ENCODE measurements at places on chromosomes 3 and 15.

DNA sequence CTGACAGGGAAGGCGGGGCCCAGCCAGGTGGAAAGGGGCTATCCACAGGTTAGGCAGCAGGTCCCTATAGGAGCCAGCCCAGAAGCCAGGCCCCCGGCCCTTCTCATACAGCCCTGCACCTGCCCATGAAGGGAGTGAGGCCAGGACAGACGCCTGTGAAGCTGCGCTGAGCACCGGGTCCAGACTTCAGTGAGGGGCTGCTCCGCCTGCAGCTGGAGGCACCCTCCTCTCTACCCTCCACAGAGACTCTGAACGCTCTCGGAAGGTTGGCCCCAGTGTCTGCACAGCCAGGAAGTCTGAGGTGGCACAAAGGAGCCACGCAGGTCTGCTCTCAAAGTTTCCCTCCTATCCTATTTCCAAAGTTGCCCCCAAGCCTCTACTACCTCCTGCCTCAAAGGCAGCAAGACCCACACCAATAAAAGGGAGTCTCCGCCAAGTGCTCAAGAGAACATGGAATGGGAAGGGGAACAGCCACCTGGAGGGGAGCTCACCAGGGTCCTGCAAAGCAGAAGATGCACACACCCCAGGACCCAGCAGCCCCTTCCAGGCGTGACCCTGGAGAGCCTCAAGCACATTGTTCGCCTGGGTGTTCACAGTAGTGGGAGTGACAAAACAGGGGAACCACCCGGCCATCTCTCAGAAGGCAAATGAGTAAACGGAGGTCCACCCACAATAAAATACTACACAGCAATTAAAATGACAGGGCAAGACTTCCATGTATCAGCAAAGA is 19.5 kb downstream of the XXYLT1 start:
- no peaks in the 10 kb centered on the region for H3K27me3 ChIP-seq
- peaks cover 4% of the 10 kb centered on the region for H3K4me1 ChIP-seq
- DNase-seq, result no peak

DNA sequence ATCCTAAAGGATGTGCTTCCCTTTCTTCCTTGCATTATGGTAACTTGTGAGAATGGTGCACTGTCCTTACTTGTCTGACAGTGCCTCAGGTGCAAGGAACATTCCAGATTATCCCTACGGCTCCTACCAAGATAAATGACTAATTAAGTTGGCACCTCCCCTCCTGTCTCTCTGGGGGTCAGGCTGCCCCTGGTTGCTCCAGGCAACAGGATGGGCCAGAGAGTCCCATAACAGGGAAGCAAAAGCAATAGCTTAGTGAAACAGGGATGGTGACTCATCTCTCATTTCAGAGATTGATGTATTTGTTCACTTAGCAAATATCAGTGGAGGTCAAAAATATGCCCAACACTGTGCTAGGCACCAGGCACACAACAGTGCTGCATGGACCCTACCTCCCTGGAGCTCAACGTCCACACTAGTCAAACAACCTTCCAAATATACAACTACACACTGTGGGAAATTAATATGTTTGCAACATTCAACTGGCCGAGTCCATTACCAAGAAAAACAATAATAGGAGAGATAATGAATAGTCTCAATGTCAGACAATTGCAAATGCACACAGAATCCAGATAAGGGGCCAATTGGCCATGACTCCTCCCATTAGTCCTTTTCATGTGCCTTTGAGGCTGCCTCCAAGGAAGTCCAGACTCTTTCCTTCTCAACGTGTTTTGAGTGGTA is 249.0 kb downstream of the TLE3 start:
- no peaks in the 10 kb centered on the region for H3K4me1 ChIP-seq
- no peak overlapping the region for H3K27ac ChIP-seq
- no peaks in the 10 kb centered on the region for H3K27me3 ChIP-seq
- H3K4me3 ChIP-seq, result no peak overlapping the region
- H3K36me3 ChIP-seq, result no peaks in the 10 kb centered on the region
- no peak for DNase-seq

DNA sequence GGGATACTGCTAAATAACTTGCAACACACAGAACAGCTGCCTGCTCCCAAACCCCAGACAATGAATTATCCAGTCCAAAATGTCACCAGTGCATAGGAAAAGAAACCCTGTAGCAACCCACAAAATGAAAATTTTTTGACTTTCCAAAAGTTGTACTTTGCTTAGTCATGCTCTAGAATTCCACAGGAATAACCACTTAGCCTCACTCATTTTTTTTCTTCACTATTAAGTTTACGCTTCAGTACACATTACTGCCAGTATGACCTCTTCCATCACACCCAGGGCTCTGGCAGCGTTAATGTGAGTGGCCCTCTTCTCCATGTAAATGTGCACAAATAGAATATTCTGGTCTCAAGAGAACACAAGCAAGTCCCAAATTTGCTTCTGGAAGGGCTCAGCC is 259.8 kb downstream of the MAGI1 start:
- H3K4me3 ChIP-seq, result no peak overlapping the region
- H3K4me1 ChIP-seq, result peaks cover 12% of the 10 kb centered on the region
- DNase-seq, result no peak
- H3K27ac ChIP-seq, result peak overlapping the region; percentile 13
- H3K36me3 ChIP-seq, result no peaks in the 10 kb centered on the region

GRCh38 chr3:43994657-43995546 is 246.8 kb upstream of the TOPAZ1 start:
- no peaks in the 10 kb centered on the region for H3K36me3 ChIP-seq
- H3K27me3 ChIP-seq, result peaks cover 24% of the 10 kb centered on the region
- peak overlapping the region; percentile 62 for H3K4me3 ChIP-seq
- H3K4me1 ChIP-seq, result peaks cover 15% of the 10 kb centered on the region

GRCh38 chr3:124419303-124419702 is 310.9 kb upstream of the UMPS start:
- peak overlapping the region; percentile 48 for H3K27ac ChIP-seq
- no peaks in the 10 kb centered on the region for H3K4me1 ChIP-seq
- H3K36me3 ChIP-seq, result peaks cover 91% of the 10 kb centered on the region
- DNase-seq, result no peak
- no peaks in the 10 kb centered on the region for H3K27me3 ChIP-seq
- H3K4me3 ChIP-seq, result no peak overlapping the region

- H3K4me1 ChIP-seq, result peaks cover 14% of the 10 kb centered on the region
- peak overlapping the region; percentile 47 for H3K27ac ChIP-seq
- no peaks in the 10 kb centered on the region for H3K27me3 ChIP-seq
Observed at GRCh38 chr3:45547764-45548680, 46.5 kb upstream of the LIMD1 start.

DNA sequence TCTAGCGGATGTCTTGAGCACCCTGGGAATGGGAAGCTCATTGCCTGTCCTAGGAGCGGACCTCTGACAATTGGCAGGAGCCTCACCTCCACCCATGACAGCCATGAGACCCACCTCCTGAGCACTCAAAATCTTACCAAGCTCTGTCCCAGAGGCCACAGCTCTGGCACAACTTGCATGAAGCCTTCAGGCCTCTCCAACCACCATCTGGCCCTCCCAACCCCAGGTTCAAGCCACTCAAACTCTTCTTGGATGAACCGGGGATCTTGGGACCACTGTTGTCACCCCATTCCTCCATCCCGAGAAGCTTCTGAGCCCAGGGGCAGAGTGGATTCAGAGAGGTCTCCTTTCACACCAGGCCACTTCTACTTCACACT is 1.5 kb downstream of the VIPR1 start:
- H3K4me1 ChIP-seq, result peaks cover 5% of the 10 kb centered on the region
- H3K27me3 ChIP-seq, result no peaks in the 10 kb centered on the region
- H3K4me3 ChIP-seq, result no peak overlapping the region
- no peaks in the 10 kb centered on the region for H3K36me3 ChIP-seq

- no peak for DNase-seq
- peaks cover 52% of the 10 kb centered on the region for H3K4me1 ChIP-seq
- H3K4me3 ChIP-seq, result no peak overlapping the region
- H3K36me3 ChIP-seq, result no peaks in the 10 kb centered on the region
Observed at GRCh38 chr15:25793354-25794050, 69.6 kb downstream of the ATP10A start.

GRCh38 chr3:136694321-136694720 is 57.9 kb downstream of the STAG1 start:
- H3K4me1 ChIP-seq, result peaks cover 7% of the 10 kb centered on the region
- no peak for DNase-seq
- H3K36me3 ChIP-seq, result no peaks in the 10 kb centered on the region
- no peak overlapping the region for H3K4me3 ChIP-seq

GRCh38 chr3:192011137-192011536 is 550.2 kb downstream of the PYDC2 start:
- H3K4me1 ChIP-seq, result no peaks in the 10 kb centered on the region
- H3K36me3 ChIP-seq, result no peaks in the 10 kb centered on the region
- no peak for DNase-seq
- no peak overlapping the region for H3K4me3 ChIP-seq
- no peak overlapping the region for H3K27ac ChIP-seq

DNA sequence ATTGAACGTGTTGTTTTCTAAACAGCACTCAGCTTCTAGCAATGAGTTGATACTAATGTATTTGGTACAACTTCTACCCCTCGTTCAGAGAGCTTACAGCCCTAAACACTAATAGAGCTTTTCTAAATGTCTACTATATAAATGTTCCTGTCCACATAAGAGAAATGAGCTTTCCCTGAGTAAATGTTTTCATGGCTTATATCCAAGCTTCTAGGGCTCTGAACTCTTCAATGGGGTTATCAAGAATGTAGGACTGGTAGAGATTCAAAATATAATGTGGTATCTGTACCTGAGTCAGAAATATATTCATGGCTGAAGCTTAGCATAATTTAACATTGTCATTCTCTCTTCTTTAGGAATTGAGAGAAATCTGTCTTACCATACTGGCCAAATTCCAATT is 73.4 kb downstream of the SERPINI1 start:
- DNase-seq, result no peak
- no peak overlapping the region for H3K4me3 ChIP-seq
- H3K4me1 ChIP-seq, result peaks cover 13% of the 10 kb centered on the region
- H3K36me3 ChIP-seq, result no peaks in the 10 kb centered on the region

GRCh38 chr3:32154205-32154579 is 47.8 kb downstream of the GPD1L start:
- H3K4me1 ChIP-seq, result no peaks in the 10 kb centered on the region
- no peaks in the 10 kb centered on the region for H3K27me3 ChIP-seq
- H3K4me3 ChIP-seq, result no peak overlapping the region
- H3K36me3 ChIP-seq, result peaks cover 17% of the 10 kb centered on the region
- no peak overlapping the region for H3K27ac ChIP-seq
- DNase-seq, result no peak

DNA sequence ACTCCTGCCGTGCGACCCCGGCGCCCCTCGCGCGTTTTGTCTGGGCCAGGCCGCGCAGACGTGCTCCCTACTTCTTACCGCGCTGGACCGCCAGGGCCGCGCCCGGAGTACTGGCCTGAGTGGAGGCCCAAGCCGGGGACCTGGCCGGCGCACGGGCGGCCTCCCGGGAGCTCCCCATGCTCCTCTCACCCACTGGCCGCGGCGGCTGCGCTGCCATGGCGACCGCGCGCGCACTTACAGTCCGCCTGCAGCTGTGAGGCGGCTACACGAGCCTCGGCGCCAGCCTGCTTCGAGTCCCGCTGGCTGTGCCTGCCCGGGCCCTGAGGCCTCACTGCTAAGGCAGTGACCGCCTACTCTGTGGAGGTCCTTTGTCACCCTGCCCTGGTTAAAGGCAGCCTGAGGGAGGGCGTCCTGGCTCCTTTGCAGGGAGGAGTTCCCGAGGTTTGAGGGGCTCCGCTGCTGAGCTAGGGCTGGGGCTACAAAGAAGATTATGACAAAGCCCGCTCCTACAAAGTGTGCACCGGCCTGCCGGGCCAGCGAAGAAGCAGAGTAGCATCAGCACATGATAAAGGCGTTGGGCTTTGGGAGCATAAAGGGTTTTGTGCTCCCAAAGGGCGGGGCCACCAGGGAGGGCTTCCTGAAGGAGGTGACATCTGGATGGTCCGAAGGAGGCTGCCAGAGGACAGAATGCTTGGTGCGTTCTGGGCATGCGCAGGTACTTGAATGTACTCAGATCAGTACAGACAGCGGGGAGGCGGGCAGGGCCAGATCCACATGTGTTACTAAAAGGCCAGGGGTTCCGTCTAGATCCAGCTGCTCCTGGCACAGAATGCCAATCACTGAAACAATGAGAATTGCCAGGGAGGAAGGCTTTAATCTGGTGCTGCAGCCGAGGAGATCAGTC is at the start of the genes LRRC34 and LRRIQ4:
Gene LRRC34, minus strand, starts transcription at position 573 of the 904 bp plus-strand sequence. Its CDS starts 356 bp downstream, at position 217.
Gene LRRIQ4, plus strand, starts transcription at position 539 of the 904 bp plus-strand sequence. CDS start 9,052 bp downstream, outside the sequence.
- H3K27ac ChIP-seq, result peak within 1 kb of the TSS; percentile 81
- peak; percentile 84 for DNase-seq
- H3K36me3 ChIP-seq, result no peaks in the 10 kb centered on the region

- H3K27ac ChIP-seq, result no peak overlapping the region
- no peak overlapping the region for H3K4me3 ChIP-seq
- no peaks in the 10 kb centered on the region for H3K4me1 ChIP-seq
Observed at GRCh38 chr3:78906930-78907329, 860.9 kb downstream of the ROBO1 start.

- peaks cover 10% of the 10 kb centered on the region for H3K4me1 ChIP-seq
- no peak overlapping the region for H3K27ac ChIP-seq
- no peak for DNase-seq
- H3K27me3 ChIP-seq, result no peaks in the 10 kb centered on the region
- H3K36me3 ChIP-seq, result no peaks in the 10 kb centered on the region
Observed at GRCh38 chr15:65374821-65375401, 2.9 kb downstream of the IGDCC3 start.

GRCh38 chr3:111998636-111999483 is at the start of gene TAGLN3:
Gene TAGLN3, plus strand, starts transcription at chr3:111998922. Its CDS starts 501 bp downstream, at chr3:111999423.
- H3K4me1 ChIP-seq, result no peaks in the 10 kb centered on the region
- no peak for DNase-seq
- peak within 1 kb of the TSS; percentile 55 for H3K4me3 ChIP-seq
- H3K27ac ChIP-seq, result no peak within 1 kb of the TSS
- H3K36me3 ChIP-seq, result no peaks in the 10 kb centered on the region

- no peaks in the 10 kb centered on the region for H3K27me3 ChIP-seq
- H3K27ac ChIP-seq, result no peak overlapping the region
- H3K4me3 ChIP-seq, result no peak overlapping the region
- no peaks in the 10 kb centered on the region for H3K4me1 ChIP-seq
Observed at GRCh38 chr15:65411465-65412071, 11.2 kb downstream of the IGDCC4 start.

GRCh38 chr3:138888560-138888959 is 53.8 kb upstream of the PIK3CB start:
- no peak overlapping the region for H3K27ac ChIP-seq
- H3K4me3 ChIP-seq, result no peak overlapping the region
- no peaks in the 10 kb centered on the region for H3K4me1 ChIP-seq
- DNase-seq, result no peak
- no peaks in the 10 kb centered on the region for H3K36me3 ChIP-seq
- no peaks in the 10 kb centered on the region for H3K27me3 ChIP-seq
